ENCODE measurements at places on chromosomes 3 and 15.

GRCh38 chr3:122992676-122993075 is 34.9 kb downstream of the SEMA5B start:
- no peak for DNase-seq

DNA sequence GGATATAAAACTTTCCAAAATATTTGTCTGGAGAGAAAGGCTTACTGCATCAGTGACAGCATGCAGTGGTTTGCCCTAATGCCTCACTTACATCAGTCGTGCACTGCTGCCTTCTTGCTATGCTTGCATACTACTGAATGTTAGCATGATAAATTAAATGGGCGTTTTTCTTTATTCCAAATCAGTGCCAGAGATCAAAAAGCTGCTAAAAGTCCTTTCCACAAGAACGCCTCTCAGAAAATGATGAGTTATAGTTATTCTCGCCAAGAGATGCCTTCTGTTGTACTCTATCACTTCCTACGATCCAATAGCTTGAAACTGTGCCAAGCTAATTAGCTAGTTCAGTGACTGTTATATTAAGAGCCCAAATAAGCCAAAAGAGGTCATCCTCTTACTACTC is 345.8 kb upstream of the ROBO2 start:
- no peak for DNase-seq

DNA sequence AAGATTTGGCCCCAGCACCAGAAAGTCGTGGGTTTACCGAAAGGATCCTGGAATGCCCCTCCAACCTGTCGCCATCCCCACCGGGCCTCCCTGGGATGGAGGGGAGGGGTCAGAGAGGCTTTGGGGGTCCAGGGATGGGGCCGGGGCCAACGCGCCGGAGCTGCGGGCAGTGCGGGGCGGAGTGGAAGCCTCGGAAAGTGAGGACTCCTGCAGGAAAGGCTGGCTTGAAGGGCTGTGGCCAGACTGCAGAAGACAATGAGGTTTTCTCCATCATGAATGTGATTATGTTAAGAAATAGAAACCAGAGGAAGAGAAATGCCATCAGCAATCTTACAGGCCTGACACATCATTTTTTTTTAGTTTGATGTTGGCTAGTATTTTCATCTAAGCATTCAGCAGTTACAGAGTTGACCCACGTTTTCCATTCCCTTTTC is 738 bp downstream of the YEATS2 start:
- no peak for DNase-seq

DNA sequence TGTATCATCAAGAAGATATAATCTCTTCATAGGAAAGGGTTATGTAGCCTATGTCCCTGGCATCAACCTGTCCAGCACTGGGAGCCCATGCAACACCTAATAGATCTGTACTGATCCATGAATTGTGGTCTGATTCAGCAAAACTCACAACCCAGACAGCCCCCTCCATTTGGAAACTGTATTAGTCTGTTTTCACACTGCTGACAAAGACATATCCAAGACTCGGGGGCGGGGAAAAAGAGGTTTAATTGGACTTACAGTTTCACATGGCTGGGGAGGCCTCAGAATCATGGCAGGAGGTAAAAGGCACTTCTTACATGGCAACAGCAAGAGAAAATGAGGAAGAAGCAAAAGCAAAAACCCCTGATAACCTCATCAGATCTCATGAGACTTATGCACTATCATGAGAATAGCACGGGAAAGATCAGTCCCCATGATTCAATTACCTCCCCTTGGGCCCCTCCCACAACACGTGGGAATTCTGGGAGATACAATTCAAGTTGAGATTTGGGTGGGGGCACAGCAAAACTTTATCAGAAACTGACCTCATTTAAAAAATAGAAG is 83.3 kb downstream of the TRIM42 start:
- DNase-seq = no peak

DNA sequence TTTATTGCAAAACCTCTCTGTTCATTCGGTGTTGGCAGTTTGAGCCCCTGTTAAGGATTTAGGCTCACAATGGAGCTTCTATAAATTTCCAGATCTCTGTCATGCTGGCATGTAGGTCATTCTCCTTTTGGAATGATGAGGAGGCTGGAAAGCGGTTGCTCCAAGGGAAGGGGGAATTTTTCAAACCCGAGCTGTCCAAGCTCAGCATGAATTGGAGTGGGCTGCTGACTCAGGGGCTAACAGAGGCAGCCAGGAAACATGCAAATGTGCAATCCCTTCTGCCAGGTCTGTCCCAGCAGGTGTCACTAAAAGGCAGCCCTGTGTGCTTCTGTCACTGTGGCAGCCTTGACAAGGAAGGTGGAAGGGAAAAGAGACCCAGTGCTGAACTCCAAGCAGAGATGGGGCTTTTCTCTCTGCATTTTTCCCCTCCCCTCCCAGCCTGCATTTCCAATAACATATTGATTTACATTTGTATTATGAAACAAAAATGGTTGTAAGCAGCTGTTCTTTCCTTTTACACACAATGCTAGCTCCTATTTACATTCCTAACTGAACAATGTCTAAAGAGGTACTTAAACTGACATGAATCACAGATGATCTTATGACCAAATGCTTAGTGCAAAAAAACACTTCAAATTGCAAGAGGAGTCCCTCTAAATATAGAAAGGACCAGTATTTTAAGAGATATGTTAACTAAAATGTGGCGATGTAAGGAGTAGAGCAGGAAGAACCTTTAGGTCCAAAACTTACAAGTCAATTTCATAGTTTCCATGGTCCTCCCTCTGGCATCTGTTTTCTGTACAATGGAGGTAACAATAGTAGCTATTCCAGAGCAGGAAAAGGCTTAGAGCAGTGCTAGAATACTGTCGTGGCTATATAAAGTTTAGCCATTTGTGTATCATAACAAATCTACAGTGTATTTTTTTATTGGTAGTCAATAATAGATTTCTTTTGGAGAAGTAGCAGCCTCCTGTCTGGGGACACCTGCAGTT is 84.5 kb upstream of the ATP10A start:
- no peak for DNase-seq

DNA sequence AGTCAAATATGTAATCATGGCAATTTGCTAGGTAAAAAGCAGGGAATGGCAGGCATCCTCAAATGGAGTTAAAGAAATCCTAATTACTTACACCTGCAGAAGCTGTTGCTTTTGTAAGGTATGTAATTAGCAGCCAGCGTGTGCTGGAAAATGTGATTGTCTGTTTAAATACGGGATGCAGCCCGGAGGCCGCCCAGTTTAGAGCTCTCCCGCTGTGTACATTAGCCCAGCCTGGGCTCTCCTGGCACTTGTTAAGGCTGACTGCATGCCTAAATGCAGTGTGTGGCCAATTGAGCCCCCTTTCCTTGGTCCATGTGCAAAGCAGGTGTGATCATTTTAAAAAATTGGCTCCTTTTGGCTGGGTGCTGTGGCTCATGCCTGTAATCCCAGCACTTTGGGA is 9.0 kb downstream of the DPH3 start:
- DNase-seq = no peak

GRCh38 chr3:13750731-13751130 is 129.1 kb downstream of the WNT7A start:
- no peak for DNase-seq

GRCh38 chr3:141729240-141729639 is 8.9 kb upstream of the RNF7 start:
- no peak for DNase-seq

- no peak for DNase-seq
Measured at GRCh38 chr3:151604891-151605290, 128.8 kb upstream of the AADACL2 start.

GRCh38 chr15:94070356-94071295 is 160.7 kb upstream of the MCTP2 start:
- no peak for DNase-seq

- DNase-seq = no peak
Measured at GRCh38 chr3:54139630-54140029, 17.3 kb downstream of the CACNA2D3 start.

- no peak for DNase-seq
Measured at GRCh38 chr3:46668591-46668990, 24.9 kb downstream of the ALS2CL start.

DNA sequence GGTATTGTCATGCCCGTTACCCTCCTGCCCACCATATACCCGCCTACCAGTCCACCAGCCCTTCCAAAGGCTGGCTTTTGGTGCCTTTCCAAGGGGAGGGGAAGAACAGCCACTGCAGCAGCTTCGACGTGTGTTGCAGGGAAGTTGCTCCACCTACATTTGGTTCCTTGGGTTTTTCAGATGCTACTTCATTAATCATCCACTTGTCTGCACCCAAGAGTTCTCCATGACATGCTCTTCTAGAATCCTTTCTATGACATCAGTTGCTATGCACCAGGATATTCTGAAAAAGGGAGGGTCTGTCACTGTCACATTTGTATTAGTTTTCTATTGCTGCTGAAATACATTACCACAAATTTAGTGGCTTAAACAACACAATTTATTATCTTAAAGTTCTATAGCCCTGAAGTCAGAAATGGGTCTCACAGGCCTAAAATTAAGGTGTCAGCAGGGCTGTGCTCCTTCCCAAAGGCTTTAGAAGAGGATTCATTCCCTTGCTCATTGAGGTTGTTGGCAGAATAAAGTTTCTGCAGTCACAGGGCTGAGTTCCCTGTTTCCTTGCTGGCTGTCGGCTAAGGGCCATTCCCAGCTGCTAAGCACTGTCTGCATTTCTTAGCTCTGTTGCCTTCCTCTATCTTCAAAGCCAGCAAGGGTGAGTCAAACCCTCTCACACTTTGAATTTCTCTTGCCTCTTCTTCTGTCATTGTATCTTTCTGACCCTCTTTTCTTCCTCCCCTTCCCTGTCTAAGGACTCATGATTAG is at the start of gene LYZL4:
Gene LYZL4 (minus strand): TSS at position 241 of the 762 bp plus-strand sequence. CDS start 3,359 bp downstream, outside the sequence.
- no peak for DNase-seq

DNA sequence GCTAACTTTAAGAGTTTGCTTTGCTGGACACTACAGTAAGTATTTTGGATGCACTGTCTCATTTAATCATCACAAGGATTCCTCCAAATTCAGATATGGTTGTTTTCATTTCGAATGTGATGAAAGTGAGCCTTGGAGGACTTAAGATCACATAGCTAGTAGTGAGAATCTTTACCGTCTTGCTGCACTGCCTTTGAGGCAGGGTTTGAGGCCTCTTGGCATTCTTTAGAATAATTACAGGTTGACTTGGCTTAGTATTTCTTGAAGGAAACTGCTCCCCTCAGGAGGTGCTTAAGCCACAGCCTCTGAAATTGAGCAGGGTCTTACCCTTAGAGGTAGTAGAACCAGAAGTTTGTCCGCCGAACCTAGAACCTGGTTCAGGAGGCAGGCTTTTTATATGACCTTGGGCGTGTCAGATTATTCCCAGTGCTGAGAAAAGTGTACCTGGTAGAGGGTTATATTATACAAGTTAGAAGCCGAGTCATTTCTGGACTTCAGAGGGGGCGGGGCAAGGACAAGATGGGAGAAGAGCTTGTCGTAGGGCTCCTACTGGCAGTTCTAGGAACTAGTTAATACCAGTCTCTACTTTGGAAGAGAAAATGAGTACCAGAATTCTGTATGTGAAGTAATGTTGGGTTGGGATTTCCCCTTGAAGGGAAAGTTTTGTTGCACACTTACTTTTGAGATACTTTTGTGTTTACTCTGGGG is 1.1 kb downstream of the TFG start:
- peak; percentile 41 for DNase-seq

- DNase-seq = no peak
Measured at GRCh38 chr15:72404356-72404755, 6.3 kb downstream of the TMEM202 start.

DNA sequence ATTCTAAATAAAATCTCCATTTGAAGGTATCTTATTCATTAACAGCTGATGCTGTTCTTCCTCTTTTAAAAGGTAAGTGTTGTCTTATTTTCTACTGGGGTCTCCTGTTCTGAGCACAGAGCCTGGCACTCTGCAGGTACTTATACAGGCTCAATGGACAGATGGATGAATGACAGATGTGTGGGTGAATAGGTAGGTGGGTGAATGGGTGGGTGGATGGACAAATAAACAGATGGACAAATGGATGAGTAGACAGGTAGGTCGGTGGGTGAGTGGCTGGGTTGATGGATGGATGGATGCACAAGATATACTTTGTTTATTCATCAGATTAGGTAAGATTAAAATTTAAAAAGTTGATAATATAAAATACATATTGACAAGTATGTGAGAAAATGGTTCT is 53.5 kb downstream of the SLC41A3 start:
- DNase-seq = no peak

DNA sequence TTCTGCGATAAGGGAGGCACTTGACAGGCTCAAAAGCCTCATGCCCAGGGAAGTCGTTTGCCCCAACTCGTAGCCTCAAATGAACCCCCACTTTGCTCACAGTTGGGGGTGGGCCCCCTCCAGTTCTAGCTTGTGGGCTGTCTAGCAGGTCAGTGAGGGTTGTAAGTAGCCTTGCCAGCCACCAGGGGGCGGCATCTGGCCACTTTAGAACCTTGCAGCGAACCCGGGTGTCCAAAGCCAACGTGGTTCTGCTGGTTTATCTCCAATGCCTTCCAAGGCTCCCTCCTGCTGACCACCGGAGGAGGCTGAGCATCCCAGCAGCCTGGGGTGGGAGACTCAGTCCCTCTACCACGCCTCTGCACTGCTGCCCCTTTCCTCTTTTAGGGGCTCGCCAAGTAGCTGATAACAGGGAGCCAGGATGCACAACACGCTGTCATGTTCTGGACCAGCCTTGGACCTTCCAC is 9.2 kb upstream of the RBSN start:
- peak; percentile 71 for DNase-seq

GRCh38 chr15:90877996-90878395 is 6.3 kb upstream of the FES start:
- no peak for DNase-seq

DNA sequence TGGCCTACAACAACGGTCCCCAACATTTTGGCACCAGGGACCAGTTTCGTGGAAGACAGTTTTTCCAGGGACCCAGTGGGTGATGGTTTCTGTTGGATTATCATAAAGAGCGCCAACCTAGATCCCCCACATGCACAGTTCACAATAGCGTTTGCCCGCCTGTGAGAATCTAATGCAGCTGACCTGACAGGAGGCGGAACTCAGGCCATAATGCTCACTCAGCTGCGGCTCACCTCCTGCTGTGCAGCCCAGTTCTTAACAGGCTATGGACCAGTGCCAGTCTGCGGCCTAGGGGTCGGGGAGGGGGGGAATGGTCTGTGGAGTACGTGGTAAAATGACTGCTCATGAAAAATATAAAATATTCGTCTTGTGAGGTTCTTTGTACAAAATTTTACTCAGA is 518.5 kb upstream of the CADM2 start:
- no peak for DNase-seq

- no peak for DNase-seq
Measured at GRCh38 chr3:198067416-198067815, 107.4 kb downstream of the LMLN start.

DNA sequence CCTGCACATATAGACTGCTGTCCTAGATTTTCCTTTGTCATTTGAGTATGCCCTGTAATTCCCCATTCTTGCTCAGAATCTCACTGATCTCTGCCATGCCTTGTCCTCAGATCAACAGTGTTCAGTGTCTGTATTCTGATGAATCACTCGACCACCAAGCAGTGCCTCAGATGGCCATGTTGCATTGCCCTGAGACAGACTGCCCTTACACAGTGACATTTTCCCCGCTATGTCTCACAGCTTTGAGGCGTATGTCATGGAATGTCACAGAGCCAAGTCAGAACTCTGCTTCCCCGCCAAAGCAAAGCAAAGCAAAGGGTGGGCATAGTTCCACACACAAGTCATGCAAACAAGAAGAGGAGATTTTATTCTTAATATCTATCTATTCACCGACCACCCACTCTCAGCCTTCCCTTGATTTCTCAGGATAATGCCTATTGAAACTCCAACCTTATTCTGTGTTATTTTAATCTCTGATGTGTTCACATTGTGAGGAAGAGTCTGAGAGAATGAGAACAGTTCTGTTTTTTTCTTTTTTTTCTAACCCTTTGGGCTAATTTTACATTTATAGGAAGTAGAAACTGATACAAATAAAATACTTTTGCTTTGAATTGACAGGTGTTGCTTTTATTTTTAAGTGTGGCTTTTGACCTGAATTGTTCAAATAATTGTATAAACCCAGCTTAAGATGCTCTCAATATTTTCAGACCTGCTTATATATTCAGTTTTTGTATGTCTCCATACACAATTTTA is 16.9 kb upstream of the PSMD6 start:
- no peak for DNase-seq

Measured in stimulated activated CD4-positive, alpha-beta T cell treated with anti-CD3 and anti-CD28 coated beads, Interleukin-1b, Interleukin-23, amount 100 ng/mL, for 24 hours (primary cell).